ENCODE measurements at places on chromosomes 12 and 14. TPM values are rescaled to one million over a fixed set of nuclear protein-coding genes. Genes with fewer than 3 reads are reported as not detected.

The HCAR1 gene
- total RNA-seq = 7.7 TPM

The SIX1 gene
- 27.5 TPM for total RNA-seq

The GUCY2C gene
- not detected for total RNA-seq

The TMEM120B gene
- 2.7 TPM for total RNA-seq

The LBHD2 gene
- 2.1 TPM for total RNA-seq

The ADAM20 gene
- 2.4 TPM for total RNA-seq

The MANSC1 gene
- total RNA-seq = 10.8 TPM

The USP44 gene
- total RNA-seq = 1.3 TPM

The KRT82 gene
- total RNA-seq = not detected

The TBX3 gene
- 22.2 TPM for total RNA-seq

The SYCP3 gene
- not detected for total RNA-seq

The CDH24 gene
- total RNA-seq = 1.5 TPM

The TAS2R8 gene
- total RNA-seq = not detected

The CCDC38 gene
- not detected for total RNA-seq

The UNC79 gene
- total RNA-seq = 0.16 TPM

The PLEKHA5 gene
- total RNA-seq = 22.6 TPM

The KCNC2 gene
- total RNA-seq = not detected
